NCI-H460 (cell line): ENCODE measurements at places on chromosomes 13 and 19. TPM values are rescaled to one million over a fixed set of nuclear protein-coding genes. Genes with fewer than 3 reads are reported as not detected.
A peak's percentile ranks its signal among the peaks of the same experiment; 100 is the strongest.

The OSCAR gene
- total RNA-seq, result 0.22 and 0.32 TPM in 2 replicates

The MBD3L3 gene
- total RNA-seq, result not detected in 2 replicates

The CCNA1 gene
- total RNA-seq, result 0.89 and 1.5 TPM in 2 replicates

The WDR88 gene
- total RNA-seq, result 0.20 TPM in 1 of 2 replicates, not detected in the other

The IRGC gene
- not detected in 2 replicates for total RNA-seq

The FARP1 gene
- total RNA-seq, result 1.5 and 2.6 TPM in 2 replicates

The C19orf85 gene
- not detected in 2 replicates for total RNA-seq

The CPB2 gene
- not detected in 2 replicates for total RNA-seq

The PRR19 gene
- total RNA-seq, result 0.35 TPM in 1 of 2 replicates, not detected in the other

The TEKTIP1 gene
- not detected in 2 replicates for total RNA-seq

DNA sequence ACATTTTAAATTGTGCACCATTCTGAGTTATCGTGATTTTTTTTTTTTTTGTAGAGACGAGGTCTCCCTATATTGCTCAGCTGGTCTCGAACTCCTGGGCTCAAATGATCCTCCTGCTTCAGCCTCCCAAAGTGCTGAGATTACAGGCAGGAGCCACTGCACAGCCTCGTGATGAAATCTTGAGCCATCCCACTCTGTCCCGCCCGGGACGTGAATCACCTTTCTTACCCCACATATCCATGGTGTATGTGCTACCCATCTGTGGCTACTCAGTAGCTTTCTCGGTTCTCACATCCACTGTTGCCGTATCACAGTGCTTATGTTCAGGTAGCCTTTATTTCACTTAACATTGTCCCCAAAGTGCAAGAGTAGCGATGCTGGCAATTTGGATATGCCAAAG is 26.5 kb downstream of the PAK4 start:
- no peak for DNase-seq

DNA sequence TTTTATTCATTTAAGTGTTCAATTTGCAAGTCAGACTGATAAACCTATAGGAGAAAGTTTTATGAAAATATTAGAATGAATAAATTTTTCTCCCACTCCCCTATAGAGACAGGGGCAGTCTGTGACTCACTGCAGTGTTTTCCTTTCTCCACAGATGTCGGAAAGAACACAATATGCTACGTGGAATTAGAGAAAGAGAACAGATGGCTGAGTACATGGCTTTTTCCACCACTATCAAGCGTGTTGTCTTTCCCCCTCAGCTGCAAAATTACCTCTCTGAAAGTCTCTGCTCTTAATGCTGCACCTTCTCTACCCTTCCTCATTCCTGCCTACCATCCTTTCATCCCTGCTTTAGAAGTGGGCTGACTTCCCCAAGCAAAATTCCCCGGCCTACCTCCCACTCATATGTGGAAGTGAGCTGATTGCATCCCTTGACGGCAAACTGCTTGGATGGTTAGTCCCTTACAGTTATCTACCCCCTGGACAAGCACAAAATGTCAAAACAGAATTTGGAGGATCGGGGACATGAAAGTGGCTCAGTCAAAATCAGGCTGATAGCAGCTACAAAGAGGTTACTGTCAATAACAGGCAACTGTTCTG is 30.0 kb downstream of the FLT1 start:
- no peak for DNase-seq

- no peak for DNase-seq
Observed at GRCh38 chr19:12628040-12629022, 17.6 kb downstream of the ZNF791 start.

DNA sequence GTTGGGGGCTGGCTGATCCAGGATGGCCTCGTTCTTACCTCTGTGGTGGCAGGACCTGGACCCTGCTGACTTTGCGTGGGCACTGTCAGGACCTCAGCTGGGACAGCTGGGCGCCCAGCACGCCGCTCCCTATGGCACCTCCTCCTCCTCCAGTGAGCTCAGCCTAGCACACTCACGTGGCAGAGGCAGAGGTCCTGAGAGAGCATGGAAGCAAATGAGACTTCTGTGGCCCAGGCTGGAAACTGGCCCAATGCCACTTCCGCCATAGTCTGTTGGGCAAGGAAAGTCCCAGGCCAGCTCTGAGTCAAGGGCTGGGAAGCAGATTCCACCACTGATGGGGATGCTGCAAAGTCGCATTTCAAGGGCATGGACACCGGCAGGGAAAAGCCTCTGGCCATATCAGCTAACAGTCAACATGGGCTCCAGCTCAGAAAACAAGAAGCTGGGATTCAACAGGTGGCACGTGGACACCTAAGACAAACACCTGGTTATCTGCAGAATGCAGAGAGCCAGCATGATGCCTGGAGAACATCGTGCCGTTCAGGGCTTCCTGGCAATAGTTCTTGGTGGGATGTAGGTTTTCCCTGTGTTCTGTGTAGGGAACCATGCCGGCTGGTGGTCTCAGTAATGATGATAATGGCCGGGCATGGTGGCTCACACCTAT is 16.7 kb downstream of the MYBPC2 start:
- no peak for DNase-seq

GRCh38 chr13:72430923-72431322 is 296.5 kb downstream of the MZT1 start:
- DNase-seq, result no peak

DNA sequence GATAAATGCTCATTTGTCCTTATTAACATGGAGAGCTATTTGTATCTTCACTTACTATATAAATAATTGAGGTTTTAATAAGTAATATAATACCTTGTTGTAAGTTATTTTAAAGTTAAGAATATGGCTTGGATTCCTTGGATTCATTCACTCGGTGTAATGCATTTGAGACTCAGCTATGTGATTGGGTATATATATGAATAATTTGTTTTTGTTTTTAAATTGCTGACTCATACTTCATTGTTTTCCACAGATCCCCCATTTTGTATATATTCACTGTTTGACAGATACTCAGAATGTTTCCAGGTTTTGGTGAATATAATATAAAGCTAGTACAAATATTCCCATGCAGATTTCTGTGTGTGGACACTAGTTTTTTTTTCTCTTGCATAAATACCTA is 6.8 kb upstream of the CEACAM18 start:
- no peak for DNase-seq

GRCh38 chr19:788983-789700 is 8.1 kb upstream of the PTBP1 start:
- DNase-seq, result no peak

DNA sequence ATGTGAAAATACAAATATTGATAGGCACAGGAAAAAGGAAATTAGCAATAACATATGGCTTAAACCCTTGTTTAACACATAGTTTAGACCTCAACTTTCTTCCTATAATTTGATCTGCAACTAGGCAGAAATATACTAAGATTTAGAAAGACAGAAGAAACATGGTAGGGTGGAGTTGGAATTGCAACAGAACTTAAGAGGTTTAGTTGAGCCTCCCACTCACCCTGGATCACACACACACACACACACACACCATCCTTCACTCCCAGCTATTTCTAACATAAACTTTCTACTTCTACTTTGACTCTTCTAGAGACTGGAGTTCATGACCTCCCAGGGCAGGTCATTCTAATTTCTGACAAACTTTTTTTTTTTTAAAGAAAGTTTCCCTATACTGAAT is 47.4 kb downstream of the FLT3 start:
- no peak for DNase-seq

GRCh38 chr13:40101708-40102359 is 446.4 kb downstream of the COG6 start:
- DNase-seq, result no peak

DNA sequence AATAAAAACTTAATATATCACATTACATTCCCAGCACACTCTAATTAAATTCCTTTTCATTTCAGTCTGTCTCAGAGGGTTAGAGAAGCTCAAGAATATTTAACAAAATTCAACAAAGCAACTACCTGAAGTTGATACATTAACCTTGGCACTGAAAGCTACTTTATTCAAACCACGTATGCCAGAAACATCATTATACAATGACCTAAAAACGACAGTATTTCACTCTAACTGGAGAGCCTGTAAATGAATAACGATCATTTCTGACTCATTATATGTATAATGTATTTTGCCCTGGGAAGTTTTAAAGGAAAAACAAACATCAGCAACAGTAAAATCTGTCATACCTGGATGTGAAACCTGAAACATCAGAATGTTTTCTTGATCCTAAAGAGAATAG is 270.1 kb downstream of the SLITRK5 start:
- no peak for DNase-seq

DNA sequence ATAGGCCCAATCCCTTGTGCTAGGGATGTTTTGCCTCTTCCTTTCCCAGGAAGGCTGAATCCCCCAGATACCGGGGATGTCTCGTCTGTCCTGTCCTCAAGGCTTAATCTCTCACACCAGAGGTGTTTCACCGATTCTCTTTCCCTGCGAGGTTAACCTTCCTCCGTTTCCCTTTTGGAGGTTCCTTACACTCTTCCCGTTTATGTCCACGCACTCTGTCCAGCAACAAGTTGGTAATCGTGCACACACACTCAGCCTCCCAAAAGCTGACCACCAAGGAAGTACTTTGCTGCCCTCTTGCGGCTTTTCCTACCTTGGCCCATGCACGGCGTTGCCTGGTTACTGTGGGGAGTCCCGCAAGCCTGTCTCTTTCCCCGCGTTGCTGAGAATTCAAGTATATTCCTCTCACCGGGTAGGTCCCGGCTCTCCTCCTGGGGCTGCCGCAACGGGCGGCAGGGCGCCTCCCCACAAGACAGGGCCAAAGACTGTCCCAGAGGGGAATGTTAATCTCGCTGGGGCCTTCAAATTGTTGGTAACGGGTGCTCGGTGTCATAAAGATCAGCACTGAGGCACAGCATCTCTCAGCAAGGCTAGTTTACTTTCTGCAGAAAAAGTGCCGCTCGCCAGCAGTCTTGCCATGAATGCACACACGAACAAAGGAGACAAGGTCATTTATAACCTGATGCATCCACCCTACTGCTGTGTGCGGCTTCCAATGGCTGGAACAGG is 36.7 kb upstream of the CD177 start:
- peak; percentile 62 for DNase-seq

DNA sequence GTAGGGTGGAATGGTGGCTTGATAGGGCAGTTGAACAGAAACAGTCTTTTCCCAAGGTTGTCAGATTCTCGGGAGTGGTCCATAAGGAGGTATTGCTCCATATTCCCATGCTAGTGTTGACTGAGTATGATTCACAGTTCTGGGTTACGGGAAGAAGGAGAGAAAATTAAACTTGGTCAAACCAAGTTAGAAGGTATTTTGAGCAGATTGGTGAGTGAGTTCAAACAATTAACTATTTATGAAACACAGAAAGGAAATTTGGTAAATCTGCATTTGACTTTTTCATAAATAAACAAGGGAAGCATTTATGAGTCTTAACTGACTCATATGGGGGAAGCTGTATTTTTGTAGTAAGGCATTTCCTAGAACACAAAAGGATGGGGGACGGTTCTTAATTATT is 2419.4 kb downstream of the PCDH9 start:
- no peak for DNase-seq

DNA sequence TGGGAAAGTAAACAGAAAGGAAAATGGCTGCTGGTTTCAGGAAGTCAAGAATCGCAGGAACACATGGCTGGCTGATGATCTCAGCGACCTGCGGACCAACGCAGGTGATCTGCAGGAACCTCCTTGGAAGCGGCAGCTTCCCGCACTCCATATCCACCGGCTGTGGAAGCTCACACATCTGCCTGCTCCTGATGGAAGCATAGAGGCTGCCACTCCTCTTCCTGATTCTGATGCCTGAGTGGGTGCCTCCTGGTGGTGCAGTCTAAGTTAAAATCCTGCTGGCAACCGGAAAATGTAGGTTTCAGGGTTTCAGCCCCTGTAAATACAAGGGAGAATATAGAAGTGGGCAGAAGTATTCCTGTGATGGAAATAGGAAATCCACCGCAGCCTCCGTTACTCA is 75.5 kb downstream of the TNFSF13B start:
- DNase-seq, result no peak

DNA sequence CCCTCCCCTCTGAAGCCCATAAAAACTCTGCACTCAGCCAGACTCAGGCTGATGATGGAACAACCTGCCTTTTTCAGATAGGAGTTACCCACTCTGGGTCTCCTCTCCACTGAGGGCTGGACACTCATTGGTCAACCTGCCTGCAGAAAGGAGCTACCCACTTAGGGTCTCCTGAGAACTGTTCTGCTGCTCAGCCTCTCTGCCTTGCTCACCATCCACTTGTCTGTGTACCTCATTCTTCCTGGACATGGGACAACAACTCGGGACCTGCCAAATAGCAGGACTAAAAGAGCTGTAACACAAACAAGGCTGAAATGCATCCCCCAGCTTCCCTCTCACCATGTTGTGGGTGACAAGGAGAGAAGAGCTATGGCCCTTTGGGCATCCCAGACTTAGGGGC is 18.4 kb upstream of the RCBTB2 start:
- DNase-seq, result no peak

DNA sequence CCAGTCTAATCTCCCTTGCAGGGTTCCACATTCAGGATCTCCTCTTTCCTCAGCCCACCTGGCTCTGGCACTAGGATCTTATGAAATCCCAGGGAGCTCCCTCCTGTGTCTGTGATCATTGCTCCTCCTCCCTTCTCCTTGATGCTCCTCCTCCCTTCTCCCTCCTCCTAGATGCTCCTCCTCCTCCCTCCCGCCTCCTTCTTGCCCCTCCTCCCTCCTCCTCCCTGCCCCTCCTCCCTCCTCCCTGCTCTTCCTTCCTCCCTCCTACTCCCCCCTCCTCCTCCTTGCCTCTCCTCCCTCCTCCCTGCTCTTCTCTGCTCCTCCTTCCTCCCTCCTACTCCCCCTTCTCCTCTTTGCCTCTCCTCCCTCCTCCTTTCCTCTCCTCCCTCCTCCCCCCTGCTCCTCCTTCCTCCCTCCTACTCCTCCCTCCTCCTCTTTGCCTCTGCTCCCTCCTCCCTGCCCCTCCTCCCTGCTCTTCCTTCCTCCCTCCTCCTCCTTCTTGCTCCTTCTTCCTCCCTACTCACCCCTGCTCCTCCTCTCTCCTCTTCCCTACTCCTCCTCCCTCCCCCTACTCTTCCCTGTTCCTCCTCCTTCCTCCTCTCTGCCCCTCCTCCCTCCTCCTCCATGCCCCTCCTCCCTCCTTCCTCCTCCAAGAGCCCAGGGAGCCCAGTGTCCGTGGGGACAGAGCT is 14.9 kb upstream of the ZBTB7A start:
- no peak for DNase-seq

- DNase-seq, result no peak
Observed at GRCh38 chr13:38662362-38662761, 24.5 kb upstream of the FREM2 start.

- no peak for DNase-seq
Observed at GRCh38 chr19:32022731-32023563, 322.5 kb upstream of the ZNF507 start.

GRCh38 chr13:110200276-110200870 is 106.6 kb downstream of the COL4A1 start:
- no peak for DNase-seq

- DNase-seq, result no peak
Observed at GRCh38 chr13:29589967-29590366, 5.5 kb downstream of the SLC7A1 start.
